ENCODE measurements at places on chromosomes 3 and 15.
A peak's percentile ranks its signal among the peaks of the same experiment; 100 is the strongest.

- DNase-seq, result no peak
Observed at GRCh38 chr3:139439278-139439677, 37.0 kb downstream of the RBP2 start.

- DNase-seq, result no peak
Observed at GRCh38 chr15:25554640-25555039, 115.8 kb upstream of the UBE3A start.

GRCh38 chr3:160200353-160200752 lies 24.9 kb upstream of the C3orf80 start:
- DNase-seq, result no peak

- DNase-seq, result peak; percentile 61
Observed at GRCh38 chr3:50388016-50388719, 28.8 kb upstream of the TMEM115 start.

- DNase-seq, result no peak
Observed at GRCh38 chr3:126546013-126546412, 12.7 kb downstream of the C3orf22 start.

DNA sequence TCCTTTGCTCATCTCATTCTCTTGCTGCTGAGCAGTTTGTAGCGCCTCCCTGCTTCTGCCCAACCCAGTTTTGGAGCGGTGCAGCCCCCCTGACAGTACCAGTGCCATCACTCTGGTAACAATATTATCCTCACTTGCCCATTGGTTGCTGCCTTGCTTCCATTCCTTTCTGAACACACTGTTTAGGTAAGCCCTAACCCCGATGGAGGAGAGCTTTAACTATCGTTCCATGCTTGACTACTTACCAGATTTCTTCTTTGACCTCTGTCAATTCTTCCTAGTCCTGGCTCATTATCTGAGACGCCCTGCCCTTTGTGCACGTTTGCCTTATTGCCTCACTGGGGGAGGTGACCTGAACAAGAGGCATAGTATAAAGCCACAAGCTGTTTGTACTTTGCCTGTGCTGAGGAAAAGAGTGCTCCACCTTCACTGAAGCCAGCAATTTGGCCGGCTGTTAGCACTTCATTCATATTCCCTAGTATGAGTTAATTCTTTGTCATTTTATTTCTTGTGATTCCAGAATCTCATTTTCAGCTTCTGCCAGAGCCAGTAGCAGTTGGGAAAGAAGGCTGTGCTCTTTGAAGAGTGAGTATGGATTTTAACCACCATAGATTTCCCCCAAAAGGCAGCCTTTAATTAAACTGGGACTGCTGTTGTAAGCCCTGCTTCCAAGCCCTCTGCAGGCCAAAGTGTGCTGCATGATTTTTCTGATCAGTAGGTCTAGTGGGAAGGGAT lies 11.9 kb downstream of the ABHD6 start:
- DNase-seq, result peak; percentile 16

DNA sequence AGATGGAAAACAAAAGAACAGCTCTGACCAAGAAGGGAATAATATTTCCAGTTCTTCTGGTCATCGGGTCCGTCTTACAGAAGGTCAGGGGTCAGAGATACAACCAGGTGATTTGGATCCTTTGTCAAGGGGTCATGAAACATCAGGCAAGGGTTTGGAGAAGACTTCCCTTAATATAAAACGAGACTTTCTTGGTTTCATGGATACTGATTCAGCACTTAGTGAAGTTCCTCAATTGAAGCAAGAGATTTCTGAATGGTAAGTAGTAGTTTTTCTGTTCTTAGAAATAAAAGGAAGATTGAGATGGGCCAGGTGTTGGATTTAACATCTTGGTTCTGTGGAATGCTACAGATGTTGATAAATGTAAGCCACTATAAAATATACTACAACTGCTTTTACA lies 9.5 kb downstream of the MGA start:
- DNase-seq, result no peak

DNA sequence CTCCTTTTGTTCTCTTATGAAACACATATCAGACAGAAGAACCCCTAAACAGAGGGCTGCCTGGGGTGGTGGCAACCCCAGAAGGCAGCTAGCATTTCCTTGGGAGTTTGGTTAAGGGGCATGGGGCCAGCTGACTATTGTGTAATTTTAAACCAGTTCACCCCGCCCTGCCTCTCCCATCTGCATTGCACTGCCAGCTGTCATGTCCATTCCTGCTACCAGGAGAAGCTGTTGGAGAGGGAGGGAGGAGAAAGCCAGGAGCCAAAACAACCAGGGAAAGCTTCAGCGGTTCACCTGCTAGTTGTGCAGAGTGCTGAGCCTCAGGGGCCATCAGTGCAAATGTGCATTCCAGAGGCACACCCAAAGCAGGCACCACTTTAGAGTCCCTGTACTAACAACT lies 47.6 kb upstream of the ATP1B3 start:
- DNase-seq, result peak; percentile 13

DNA sequence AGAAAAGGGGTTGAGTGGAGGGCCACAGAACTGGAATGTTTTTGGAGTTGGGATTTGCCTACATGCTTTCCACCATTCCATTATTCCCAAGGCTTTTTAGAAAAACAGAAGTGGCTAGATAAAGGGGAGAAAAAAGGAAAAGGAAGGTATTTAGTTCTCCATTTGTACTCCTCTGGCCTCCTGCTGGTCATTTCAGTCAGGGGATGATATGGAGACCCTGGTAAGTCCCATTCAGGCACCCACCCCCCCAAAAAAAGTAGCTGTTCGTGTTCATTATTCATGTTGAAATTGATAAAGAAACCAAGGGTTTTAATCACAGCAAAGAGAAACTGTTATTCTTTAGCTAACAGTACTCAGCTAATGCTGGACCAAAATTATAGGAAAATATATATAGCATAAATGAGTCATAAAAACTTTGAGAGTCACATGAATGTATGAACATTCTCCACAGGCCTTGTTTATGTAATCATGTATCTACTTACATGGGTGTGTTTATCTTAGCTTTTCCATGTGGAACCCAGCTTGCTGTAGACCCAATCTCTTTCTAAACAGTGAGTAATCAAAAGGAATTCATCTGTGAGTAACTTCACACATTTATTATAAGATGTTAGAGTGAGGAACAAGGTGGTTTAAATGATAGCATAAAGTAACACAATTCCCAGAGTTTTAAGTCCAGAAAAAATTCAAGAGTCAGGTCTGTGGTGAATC lies 167.2 kb downstream of the KCNMB2 start:
- no peak for DNase-seq

- no peak for DNase-seq
Observed at GRCh38 chr15:73564255-73564654, 68.9 kb downstream of the NPTN start.

- peak; percentile 18 for DNase-seq
Observed at GRCh38 chr3:120039642-120040610, 54.3 kb downstream of the GSK3B start.

- DNase-seq, result peak; percentile 70
Observed at GRCh38 chr15:80977627-80978036, 12.0 kb downstream of the MESD start.

DNA sequence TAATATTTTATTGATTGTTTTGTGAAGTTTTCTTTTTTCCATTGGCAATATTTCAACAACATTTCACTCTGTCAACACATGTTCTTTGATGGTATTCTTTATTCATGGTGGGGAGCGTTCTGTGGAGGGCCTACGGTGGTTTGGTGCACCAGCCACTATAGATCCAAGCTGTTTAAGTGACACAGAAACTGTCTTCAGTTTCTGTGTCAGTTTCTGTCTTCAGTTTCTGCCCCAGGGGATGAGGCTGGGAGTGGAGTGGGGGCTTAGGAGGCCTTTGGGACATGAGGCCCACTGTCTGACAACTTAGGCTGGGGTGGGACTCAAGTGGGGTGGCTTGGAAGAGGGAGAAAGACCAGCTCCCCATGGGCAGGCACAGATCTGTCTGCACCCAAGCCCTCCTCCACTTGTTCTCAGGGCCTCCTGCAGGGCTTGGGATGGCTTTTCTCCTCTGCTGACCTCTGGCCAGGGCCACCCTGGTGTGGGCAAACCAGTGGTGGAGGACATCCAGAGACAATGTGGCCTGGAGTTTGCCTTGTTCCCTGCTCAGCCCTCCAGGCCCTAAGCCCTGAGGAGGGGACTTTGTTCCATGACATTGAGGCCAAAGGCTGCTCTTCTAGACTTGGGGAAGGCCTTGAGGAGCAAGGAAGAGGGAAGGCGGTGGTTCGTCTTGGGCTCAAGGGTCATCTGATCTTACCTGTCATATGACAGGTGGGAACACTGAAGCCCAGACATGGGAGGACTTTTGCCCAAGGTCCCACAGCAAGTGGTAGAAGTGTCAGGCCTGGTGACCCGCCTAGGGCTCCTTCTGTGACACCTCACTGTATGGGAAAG lies 60.3 kb upstream of the SMAD6 start:
- DNase-seq, result no peak

DNA sequence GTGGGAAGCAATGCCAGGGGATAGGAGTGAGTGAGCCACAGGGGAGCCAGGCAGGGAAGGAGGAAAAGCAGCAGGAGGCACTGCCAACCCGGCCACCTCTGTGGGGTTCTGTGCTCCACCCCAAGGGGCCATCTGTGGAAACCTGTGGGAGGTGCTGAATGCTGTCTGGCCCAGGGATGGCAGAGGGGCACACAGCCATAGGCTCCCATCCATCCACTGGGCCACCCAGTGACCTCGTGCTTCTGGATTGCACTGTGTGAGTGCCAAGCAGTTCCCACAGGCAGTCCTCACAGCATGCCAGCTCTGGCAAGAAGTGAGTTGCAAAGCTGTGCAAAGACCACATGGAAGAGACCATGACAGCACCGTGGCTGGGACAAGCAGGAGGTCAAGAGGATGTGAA lies 27.5 kb downstream of the DNAJB8 start:
- no peak for DNase-seq

- DNase-seq, result no peak
Observed at GRCh38 chr15:59013246-59013873, 25.9 kb downstream of the RNF111 start.

DNA sequence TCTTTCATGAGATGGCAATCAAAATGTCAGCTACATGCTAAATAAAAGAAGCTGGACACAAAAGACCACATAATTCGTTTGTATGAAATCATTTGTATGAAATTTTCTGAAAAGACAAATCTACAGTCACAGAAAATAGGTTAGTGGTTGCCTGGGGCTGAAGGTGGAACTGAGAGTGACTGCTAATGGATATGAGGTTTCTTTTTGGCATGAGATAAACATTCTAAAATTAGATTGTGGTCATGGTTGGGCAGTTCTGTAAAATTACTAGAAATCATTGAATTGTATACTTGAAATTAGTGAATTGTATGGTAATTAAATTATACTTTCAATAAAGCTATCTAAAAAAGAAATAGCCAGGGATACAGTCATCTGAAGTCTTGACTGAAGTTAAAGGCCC lies 2.7 kb upstream of the DMXL2 start:
- DNase-seq, result no peak

GRCh38 chr3:60933824-60934223 lies 317.4 kb downstream of the FHIT start:
- no peak for DNase-seq

DNA sequence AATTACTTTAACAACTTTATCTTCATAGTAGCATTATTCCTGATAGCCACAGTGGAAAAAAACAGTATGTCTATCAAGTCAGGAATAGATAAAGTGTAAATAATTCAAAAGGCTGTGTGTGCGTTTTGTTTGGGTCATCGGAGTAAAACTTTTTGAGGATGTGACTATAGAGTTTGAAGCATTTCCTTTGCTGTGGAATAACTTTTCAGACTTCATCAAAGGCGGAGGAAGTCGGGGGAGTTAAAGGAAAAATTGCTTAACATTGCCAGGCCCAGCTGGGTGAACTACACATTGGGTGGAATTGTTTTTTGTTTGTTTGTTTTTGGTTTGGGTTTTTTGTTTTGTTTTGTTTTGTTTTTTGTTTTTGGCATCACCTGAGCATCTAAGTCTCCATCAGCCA lies 70.4 kb upstream of the CRTC3 start:
- DNase-seq, result no peak
